AG10803 (cell line): ENCODE measurements at places on chromosomes 4 and X.

DNA sequence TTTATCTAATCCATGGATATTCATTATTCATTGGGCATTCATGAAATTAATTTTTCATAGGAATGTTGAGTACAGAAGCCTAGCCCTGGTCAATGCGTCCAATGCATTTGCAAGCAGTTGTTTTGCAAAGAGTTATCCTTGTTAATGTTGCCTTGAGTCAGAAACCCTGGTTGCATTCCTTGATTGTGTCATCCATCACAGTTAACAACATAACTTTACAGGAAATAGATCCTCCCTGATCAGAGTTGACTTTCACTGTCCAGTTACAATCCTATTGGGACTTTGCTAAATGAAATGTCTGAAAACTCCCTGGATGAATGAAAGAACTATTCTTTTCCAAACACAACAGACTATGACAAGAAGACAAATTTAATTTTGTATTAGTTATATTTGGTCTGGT is 924.3 kb upstream of the SLIT2 start:
- peak; percentile 49 for DNase-seq

DNA sequence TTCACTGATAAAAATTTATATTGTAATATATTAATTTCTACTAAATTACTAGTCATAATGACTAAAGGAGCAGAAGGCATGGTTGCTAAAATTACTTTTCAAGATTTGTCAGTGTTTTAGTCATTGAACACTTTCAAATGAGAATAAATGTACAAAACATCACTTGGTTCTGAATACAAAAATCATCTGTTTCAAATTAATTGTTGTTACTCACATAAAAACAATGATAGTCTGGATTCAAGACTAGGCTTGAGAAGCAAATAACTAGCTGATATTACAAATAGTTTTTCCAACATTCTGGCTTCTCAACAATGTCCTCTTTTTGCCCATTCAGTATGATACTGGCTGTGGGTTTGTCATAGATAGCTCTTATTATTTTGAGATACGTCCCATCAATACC is 112.5 kb downstream of the ANAPC10 start:
- peak; percentile 66 for DNase-seq

DNA sequence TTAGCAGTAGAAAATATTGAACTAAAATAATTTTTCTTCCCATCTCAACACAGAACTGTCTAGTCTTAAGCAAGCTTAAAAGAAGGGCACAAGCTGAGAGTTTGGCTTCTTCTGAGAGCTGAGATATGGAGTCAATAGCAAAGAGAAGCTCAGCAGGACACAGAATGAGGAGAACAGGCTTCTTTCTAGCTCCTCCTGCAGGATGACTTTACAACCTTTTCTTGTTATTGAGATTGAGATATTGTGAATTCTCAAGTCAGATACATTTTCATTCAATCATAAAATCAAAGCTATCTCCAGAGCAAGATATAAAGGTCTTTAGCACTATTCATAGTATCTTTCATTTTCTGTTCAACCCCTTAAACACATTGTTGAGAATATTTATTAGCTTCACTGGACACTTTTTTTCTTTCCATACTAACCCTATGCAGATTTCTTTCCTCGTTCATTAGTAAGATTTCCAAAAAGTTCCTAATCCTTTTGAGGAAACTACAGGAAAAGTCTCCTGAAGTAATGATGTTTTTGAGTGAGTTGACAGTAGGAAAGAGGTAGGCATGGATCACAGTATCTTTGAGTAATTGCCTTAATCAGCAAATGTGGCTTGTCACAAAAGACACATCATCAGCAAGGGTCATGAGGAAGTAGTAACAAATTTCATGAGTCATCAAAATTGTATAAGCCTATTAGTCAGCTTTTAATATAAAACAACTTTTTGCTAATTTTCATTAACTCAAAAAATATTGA is 17.8 kb upstream of the CXCL3 start:
- DNase-seq = peak; percentile 24

- DNase-seq = no peak
Measured at GRCh38 chr4:57220734-57221133, 110.5 kb upstream of the IGFBP7 start.

GRCh38 chrX:74890676-74891430 is 34.4 kb downstream of the NEXMIF start:
- no peak for DNase-seq

GRCh38 chr4:101175896-101176676 is 171.2 kb downstream of the PPP3CA start:
- DNase-seq = no peak

GRCh38 chrX:47632666-47633065 is 2.9 kb upstream of the CFP start:
- DNase-seq = no peak

DNA sequence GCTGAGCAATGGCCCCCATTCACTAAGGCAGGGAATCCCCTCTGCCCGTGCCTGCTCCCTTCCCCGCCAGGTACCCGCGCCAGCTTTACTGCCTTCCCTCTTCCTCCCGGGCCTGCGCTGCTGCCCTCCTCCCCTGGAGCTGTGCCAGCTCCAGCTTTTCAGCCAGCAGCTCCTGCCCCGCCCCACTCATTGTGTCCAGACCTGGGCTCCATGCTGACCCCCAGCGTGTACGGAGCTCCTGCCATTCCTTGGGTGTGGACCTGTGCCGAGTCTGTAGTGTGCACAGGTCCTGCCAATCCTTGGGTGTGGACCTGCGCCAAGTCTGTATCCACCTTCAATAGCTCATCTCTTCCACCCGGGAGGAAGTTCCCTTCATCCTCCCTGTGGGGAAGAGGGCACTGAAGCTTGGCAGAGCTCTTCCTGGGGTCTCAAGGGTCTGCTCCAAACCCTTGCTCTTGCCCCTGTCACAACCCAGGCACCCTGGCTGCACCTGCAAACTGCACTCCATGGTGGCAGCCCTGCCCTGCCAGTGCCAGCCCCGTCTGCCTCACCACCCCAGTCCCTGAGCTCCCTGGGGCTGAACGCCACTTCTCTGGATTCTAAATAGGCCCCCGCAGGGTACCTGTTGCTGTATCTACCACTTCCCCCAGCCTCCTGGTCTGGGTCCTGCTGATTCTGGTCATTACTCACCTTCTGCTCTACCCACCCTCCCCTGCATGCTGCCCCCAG is 63.9 kb downstream of the TRMT44 start:
- DNase-seq = no peak

DNA sequence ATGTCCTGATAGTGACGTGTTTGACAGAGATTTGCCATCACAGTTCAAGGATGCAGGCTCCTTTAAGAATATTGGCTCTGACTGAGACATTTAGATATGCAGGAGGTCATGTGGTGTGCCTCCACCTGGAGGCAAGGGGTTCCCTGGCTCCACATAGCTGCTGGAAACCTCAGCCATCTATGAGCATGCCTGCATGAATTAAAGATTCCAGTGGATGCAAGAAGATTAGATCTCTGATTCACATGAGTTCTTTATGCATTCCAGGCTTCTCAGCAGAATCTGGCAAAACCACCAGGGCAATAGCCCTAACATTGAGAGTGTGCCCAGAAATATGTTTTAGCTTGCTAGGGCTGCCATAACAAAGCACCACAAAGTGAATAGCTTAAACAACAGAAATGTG is 298.5 kb upstream of the AADAT start:
- DNase-seq = peak; percentile 62

- DNase-seq = peak; percentile 25
Measured at GRCh38 chr4:25861951-25862410, 807 bp downstream of the SEL1L3 start.

DNA sequence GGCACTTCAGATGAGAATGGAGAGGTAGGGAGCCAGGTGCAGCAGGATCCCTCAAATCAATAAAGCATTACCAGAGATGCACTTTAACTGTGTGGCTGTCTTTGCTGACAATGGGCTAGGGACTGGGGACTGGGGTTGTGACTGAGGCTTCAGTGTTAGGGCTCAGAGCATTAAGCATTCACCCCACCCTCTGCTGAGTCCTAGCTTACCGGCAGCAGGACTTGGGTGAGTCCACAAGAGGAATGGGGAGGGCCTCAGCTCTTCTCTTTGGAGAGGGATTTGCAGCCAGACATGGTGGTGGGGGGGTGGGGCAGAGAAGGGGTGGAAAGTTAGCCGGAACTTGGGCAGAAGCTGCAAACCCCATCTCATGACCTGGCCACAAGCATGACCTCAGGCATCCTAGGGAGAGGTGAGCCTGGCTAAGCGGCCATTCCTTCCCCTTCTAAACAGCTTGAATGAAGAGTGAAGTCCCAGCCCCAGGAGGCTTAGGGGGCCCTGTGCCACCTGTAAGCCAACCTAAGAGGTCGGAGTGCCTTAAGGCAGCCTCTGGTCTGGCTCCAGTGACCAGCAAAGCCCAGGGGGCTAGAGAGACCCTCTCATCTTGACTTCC is 78.4 kb downstream of the STARD8 start:
- DNase-seq = no peak

- DNase-seq = no peak
Measured at GRCh38 chr4:143348233-143349077, 11.8 kb downstream of the GAB1 start.

GRCh38 chr4:174686826-174687225 is 142.2 kb downstream of the GLRA3 start:
- no peak for DNase-seq

DNA sequence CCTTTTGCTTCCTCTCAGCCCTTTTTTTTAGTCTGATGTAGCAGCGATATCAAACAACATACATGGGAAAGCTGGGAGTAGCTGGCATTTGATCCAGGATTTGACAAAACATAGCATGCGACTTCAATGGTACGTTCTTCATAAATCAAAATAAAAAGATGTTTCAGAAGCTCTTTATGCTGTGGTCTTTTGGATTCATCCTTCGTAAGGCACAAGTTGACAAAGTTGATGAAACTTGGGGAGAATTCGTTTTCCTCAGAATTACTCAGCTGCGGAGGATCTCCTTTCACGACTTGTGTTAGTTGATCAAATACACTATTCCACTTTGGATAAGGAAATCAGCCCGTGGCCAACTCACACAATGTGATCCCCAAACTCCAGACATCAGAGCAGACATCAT is 38.1 kb upstream of the CHIC1 start:
- DNase-seq = no peak

DNA sequence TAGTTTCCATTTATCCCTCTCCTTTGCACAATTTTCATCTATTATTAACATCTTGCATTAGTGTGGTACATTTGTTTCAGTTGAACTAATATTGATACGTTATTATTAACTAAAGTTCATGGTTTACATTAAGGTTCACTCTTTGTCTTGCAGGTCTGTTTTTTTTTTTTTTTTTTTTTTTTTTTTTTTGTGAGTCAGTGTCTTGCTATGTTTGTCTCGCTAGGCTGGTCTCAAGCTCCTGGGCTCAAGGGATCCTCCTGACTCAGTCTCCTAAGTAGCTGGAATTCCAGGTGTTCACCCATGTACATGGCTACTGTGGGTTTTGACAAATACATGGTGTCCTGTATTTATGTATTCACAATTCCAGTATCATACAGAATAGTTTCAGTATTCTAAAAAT is 6.8 kb downstream of the TBC1D19 start:
- peak; percentile 44 for DNase-seq

DNA sequence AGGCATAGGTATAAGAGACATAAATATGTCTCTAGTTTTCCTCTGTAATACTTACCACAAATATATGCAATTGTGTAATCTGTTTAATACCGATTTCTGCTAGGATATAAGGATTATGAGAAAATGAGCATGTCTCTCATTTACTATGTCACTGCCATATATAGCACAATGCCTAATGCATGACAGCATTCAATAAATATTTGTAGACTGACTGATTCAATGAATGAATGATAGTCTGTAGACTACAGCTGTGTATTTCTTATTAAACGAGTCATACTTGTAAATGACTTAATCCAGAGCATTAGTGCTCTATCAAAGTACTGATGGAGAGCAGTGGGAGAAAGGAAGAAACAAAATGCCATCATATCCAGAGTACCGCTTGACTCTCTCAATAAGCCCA is 175.6 kb downstream of the PPP3CA start:
- no peak for DNase-seq

GRCh38 chrX:10223276-10223675 is 66.5 kb downstream of the CLCN4 start:
- DNase-seq = no peak

DNA sequence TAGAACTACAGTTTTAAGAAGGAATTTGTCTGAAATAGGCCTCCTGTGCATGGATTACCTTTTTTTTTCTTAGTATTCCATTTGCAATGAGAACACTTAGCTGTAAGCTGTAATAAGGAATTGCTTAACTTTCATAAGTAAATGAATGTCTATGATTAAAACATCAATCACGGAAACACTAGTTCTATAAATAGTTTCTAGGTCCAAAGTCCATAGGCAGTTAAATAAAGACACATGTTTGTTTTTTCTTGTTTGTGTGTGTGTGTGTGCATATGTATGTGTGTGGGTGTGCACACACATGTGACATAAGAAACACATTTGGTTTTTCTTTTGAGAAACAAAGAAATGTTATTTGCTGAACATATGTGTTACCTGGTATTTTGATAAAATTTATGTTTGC is 11.2 kb downstream of the GPRIN3 start:
- DNase-seq = no peak

GRCh38 chr4:148515248-148515647 is 73.0 kb upstream of the NR3C2 start:
- peak; percentile 2 for DNase-seq

DNA sequence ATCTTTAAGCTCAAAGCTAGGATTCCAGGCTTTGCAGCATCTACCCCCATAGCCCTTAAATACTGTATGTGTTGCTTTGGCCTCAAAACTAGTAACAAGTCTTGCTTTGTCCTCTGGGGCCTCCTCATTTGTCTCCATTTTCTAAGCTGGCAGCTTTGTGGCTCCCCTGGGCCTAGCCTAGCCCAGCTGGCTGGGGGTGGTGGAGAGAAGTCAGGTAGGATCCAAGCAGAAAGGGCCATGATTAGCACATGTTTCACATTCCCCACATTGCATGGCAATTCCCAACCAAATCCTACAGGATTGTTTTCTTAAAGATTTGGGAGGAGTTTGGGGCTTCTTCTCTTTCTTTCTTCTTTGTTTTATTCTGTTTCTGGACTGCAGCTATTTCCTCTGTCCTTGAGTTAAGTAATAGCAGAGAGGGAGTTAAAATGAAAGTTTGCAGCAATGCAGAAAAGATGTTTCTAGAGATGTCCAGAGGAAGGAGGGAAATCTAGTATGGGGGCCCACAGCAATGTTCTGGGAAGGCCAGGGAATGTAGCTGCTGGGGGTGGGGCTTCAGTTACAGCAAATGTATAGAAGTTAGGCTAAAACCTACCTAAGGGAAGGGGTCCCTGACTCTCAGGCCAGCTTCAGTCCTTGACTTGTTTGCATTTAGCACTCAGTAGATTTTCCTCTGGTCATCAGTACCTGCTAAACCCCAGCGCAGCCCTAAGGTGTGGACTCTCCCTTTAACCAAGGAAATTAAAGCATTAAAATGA is 92.1 kb downstream of the SHROOM4 start:
- peak; percentile 81 for DNase-seq

- peak; percentile 96 for DNase-seq
Measured at GRCh38 chr4:110533940-110534339, 58.0 kb downstream of the ENPEP start.

DNA sequence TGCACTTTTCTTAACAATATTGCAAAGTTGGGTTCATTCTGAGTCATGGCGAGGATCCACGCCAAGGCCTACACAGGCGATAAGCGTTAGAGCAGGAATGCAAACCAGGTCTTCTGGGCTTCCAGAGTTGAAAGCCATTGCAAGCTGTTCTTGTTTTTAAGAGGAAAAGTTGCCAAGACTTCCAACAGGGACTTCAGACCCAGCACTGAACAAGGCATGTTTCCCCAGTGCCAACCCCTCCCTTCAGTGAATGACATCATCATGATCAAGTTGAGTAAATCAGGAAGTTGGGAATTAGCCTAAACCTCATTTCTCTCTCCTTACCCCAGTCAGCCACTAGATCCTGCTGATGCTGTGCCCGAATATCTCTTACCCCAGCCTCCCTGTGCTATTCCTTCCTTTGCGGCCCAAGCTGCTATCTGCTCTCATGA is 355.1 kb downstream of the HS3ST1 start:
- peak; percentile 9 for DNase-seq
